ENCODE measurements at places on chromosomes 2 and 18.

GRCh38 chr2:236026841-236027240 is 141.3 kb downstream of the GBX2 start:
- no peak for DNase-seq

DNA sequence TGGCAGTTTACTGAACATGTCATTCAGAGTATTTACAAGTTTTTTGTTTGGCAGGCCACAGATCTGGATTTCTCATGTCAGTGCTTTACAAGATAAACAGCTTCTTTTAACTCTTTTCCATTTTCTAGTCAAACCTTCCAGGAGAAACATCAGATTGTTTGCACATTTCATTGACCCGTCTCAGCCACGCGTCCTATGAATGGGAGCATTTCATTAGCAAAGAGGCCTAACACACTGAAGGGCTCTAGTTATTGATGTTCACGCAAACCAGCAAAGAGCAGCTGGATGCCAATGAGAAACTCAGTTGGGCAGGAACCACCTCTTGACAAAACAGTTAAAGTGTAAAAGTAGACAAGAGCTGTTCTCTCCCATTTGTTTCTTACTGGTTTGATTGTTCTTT is 29.2 kb upstream of the MFF start:
- no peak for DNase-seq

GRCh38 chr18:13534631-13535030 is 191.7 kb downstream of the FAM210A start:
- no peak for DNase-seq

GRCh38 chr18:61261870-61262269 is 71.4 kb upstream of the CDH20 start:
- DNase-seq = no peak

- DNase-seq = no peak
Measured at GRCh38 chr2:217790195-217790594, 212.6 kb downstream of the TNS1 start.

GRCh38 chr18:79662034-79662433 is 17.6 kb upstream of the CTDP1 start:
- no peak for DNase-seq

DNA sequence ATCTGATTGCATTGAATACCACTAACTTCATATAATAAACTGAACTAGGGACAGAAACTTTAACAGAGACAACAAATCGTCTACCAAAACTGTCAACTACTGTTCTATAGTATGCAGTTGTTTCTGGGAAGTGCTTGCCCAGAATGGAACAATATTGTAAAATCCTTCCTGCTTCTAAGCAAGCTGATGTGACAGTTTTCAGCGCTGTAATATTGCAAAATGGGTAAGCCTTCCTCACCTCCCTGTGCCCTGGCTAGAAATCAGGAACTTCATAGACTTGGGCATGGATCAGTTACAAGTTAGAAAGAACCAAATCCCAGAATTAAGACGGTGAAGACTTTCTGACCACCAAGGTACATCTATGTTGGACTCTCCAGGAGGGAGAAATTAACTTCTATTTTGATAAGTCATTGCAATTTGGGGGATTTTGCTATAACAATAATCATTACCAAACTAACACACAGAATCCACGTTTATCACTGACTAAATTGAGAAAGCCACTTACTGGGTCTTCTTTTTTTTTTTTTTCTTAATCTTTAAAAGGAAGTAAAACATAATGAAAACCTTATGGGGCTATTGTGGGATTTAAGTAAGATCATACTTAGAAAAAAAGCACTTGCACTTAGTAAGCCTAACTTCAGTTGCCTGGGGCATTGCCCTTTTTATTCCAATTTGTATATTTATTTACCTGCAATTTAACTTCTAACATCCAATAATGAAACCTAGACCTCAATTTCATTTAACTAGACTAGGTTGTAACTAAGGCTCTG is 261.5 kb downstream of the TRIB2 start:
- DNase-seq = no peak

DNA sequence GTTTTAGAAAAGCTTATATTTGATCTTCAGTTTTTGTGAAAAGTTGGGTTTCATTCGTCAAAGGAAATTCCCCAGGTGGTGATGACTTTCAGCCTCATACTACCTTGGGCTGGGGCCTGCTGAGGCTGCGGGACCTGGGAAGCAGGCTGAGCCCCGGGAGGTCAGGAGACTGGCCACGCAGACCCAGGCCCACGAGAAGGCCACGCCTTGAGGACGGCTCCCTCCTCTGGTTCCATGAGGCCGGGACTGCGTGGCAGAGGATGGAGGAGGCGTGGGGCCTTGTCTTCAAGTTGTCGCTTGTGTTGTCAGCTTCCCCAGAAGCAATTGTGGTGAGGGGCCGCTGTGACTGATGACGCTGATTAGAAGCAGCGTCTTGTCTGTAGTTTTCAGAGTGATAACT is 11.8 kb downstream of the CNDP2 start:
- no peak for DNase-seq

- DNase-seq = no peak
Measured at GRCh38 chr2:138433995-138434951, 67.3 kb upstream of the SPOPL start.

GRCh38 chr2:224029876-224030275 is 9.2 kb downstream of the SERPINE2 start:
- DNase-seq = no peak

- DNase-seq = no peak
Measured at GRCh38 chr2:160538559-160539355, 45.1 kb upstream of the RBMS1 start.

- no peak for DNase-seq
Measured at GRCh38 chr18:41875094-41875780, 79.8 kb upstream of the PIK3C3 start.

DNA sequence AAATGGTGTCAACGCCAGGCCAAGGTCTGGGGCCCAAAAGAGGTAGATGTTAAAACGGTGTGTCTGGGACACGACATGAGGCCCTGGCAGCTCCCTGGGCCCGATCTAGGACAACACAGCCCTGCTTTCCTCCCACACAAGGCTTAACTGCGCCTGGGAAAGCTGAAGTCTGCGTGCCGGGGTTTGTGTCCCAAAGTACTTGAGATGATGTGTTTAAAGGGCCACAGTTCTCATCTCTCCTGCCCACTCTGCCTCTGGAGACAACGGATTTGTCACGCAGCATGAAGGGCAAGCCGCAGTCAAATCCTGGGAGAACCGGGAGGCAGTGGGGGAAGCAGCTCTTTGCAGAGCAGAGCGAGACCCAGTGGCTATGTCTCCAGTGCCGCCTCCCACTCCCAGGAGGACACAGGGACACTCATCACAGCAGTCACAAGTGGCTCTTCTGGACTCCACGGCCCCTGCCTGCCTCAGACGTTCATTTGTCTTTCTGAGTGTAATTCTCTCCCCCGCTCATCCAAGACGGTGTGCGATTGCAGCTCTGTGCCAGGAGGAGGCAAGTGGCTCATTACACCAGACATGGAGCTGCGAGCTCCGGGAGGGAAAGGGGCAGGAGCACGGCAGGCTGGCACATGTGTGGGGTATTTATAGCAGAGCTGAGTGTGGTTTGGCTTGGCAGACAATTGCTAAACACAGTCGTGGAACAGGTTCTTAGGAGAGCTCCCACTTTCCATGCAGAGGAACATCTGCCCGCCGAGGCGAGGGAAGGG is 57.7 kb upstream of the SEMA4C start:
- DNase-seq = no peak

DNA sequence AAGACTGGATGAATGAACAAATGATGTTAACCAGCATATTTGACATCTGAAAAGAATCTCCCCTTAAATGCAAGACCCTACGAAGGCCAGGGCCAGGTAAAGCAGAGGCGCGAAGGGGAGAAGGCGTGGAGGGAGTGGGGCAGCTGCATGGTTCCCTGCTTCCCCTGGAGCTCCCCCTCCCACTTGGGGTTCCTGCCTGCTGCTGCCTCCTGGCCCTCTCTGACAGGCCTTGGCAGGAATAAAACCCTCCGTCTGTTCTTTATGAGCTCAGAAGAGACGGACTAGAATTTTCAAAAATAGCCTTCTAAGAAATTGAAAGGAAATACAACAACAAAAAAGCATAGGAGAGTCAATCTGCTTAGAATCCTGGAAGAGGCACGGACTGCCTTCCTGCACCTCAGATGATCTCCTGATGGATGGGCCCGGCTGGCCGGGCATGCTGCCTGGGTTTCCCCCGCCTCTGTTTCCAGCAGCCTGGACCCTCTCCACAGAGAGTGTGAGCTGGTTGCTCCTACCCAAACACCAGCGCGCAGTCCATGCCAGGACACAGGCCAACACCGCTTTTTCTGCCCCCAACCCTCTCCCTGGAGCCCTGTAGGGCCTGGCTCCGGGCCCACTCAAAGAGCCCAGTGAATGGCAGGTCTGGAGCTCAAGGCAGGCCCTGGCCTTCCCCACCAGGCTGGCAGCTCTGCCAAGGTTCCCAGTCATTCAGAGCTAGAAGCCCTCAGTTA is 23.9 kb downstream of the CFAP65 start:
- DNase-seq = no peak

- DNase-seq = no peak
Measured at GRCh38 chr18:67232406-67232805, 284.1 kb downstream of the DSEL start.

Data from stimulated activated CD4-positive, alpha-beta T cell treated with anti-CD3 and anti-CD28 coated beads, TNF-alpha, amount 100 ng/mL, for 48 hours (primary cell).